ENCODE measurements at places on chromosomes 4 and X.
A peak's percentile ranks its signal among the peaks of the same experiment; 100 is the strongest.

DNA sequence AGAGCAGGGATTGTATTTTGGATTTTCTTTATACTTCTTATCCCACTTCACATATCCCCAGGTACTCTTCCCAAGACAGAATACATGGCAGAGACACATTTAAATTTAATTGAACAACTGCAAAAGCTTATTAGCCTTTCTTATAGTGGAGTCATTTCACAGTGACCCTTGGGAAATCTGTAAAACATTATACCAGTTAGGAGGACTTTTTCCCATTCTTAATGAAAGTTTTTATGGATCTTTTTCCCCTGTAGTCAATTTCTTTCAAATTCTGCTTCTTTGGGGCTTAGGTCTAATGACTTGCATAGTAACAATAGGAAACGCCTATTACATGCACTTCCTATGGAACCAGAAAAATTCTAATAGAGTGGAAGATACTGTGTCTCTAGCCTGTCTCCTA is 14.6 kb upstream of the MCUB start:
- DNase-seq, result no peak

- no peak for DNase-seq
These were observed 17.7 kb downstream of the ACOX3 start for GRCh38 chr4:8422786-8423185.

DNA sequence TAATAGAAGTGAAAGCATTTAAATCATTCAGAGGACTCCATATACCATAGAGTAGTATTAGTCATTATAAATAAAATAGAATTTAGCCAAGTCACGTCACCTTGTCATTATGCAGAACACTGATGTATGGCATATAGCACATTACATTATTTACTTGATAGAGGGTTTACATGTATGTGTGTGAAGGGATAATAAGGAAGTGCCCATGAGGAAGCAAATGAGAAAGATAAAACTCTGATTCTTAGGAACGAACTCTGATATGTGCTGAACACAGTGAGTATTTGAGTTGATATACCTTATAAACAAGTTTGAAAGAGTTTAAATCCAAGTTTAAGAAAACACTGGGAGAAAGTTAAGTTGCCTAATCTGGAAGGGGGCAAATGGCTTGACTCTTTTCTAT is 160.5 kb upstream of the NDST3 start:
- no peak for DNase-seq

- no peak for DNase-seq
These were observed 667.7 kb upstream of the IGFBP7 start for GRCh38 chr4:57777876-57778275.

GRCh38 chr4:48944756-48945241 is 38.2 kb upstream of the OCIAD2 start:
- no peak for DNase-seq

DNA sequence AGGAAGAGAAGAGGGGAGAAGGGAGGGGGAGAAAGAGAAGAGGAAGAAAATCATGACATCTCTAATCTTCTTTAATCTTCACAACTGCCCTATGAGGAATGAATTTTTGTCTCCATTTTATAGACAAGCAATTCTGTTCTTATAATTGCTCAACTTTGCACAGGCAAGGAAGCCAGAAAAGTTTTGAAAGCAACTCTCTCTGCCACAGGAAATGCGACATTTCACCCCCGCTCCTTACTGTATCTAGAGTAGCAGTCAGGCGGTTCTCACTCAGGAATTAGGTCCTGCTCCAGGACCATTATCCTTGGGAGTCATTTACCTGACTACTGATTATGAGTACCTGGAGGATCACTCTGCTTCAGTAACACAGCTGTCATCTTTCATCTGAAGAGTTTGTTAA is 69.2 kb upstream of the FAM9A start:
- DNase-seq, result no peak

DNA sequence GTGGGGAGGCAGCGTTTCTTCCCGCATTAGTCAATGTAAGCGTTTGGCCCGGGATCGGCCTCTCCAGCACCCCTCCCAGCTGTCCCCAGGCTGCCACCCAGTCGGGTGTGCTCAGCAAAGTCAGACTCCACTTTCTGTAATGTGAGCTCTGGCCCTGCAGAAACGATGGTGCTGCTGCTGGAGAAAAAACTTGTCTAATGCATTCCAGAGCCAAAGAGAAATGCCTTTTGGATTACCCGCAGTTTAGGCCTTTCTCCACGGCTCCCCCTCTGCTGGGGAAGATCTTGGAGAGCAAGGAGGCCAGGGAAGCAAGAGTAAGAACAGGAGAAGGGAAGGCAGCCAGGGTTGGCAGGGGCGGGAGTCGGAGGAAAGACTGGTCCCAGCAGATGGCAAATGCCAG is 55.2 kb downstream of the ELF4 start:
- DNase-seq, result no peak

DNA sequence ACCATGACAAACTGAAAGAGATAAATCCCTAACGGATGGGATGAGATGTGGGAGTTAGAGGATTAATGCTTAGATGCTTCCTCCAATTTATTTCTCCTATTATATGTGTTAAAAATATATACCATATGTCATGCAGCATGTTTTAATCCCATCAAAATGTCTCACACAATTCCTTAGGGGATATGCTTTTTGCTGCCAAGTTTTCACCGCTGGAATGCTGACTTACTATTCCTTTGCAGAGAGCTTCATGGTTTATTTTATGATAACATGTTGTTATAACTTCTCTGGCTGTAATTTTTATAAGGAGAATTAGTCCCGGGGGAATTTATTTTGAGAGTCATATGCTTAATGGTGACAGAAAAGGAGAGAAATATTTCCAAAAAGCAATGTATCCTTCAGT is 670.3 kb downstream of the IL1RAPL1 start:
- no peak for DNase-seq

- DNase-seq, result no peak
These were observed 2.6 kb downstream of the DHRSX start for GRCh38 chrX:2497961-2498780.

GRCh38 chr4:85928775-85929591 is 430.9 kb downstream of the MAPK10 start:
- DNase-seq, result peak; percentile 18

- no peak for DNase-seq
These were observed 246.6 kb upstream of the AADAT start for GRCh38 chr4:170336238-170336775.

DNA sequence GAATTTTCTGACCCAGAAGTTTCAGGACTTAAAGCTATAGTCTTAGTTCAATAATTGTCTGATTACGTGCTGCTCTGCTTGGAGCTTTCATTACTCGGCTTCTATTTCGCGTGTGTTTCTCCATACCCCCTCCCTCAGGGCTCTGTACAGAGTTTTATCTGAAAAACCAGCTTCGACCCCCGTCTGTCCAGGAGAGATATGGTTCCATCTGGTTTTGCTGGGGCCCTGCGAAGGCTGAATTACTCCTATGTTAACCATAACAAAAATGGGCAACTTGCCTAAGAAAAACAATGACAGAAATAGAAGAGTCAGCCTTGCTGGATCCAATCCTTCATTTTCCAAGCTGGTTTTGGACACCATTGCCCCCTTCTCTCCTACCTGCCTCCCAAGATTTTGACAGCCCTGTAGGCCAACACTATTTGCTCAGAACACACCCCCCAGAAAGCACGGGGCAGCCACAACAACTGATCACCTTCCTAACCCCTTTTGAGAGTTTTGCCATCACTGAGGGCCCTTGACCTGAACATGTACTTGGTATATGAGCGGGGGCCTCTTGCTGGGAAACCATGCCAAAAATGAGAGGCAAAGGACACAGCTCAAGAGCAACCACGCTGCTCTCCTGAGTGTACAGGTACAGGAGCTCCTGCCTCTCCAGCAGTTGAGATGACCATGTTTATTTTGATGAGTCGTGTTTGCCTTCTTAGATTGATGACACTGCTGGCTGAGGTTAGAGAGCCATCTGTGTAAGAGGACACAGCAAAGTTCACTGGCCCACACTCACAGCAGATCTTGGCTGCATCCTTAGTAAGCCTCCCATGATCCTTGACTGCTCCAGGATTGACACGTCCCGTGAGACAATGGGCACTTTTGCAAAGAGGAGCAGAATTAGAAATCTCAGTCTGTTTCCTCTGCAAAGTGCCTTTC is 36.2 kb upstream of the ATP6AP2 start:
- DNase-seq, result no peak

DNA sequence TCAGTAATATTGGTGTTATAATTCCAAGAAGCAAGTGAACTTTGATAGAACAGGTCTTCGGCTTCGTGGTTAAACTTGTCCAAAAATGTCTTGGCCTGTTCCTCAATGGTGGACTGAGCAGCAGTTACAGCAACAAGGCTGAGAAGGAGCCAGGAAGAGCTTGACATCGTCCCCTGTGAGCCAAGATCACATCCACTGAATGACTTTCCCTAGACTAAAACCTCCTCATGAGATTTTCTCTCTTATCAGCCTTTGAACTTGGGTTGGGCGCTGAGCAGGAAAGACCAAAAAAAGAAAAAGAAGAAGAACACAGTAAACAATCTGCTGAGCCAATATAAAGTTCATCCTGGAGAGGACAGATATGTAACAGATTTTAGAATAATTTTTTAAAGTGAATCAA is at the start of gene ACE2:
Gene ACE2 (minus strand): TSS at position 216 of the 400 bp plus-strand sequence. CDS start 49 bp downstream, at position 167.
- DNase-seq, result no peak

- no peak for DNase-seq
These were observed 29.3 kb upstream of the RXFP1 start for GRCh38 chr4:158492391-158492790.

DNA sequence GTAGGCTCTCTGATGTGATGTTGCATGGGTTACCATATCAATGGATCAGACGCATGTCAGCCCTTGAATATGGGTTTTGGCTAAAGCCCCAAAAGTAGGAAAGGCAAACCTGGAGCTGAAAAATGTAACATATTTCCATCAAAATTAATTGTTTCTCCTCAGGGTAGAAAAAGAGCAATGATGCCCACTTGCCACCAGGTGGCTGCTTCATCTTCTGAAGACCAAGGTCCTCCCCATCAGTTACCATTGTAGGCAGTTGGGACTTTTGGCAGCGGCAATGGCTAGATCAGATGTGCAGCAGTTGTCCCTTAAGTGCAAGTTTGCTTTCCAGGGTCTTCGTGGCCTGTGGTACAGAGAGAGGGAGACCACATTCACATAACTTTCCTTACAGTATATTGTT is 118.2 kb downstream of the NAF1 start:
- DNase-seq, result no peak

DNA sequence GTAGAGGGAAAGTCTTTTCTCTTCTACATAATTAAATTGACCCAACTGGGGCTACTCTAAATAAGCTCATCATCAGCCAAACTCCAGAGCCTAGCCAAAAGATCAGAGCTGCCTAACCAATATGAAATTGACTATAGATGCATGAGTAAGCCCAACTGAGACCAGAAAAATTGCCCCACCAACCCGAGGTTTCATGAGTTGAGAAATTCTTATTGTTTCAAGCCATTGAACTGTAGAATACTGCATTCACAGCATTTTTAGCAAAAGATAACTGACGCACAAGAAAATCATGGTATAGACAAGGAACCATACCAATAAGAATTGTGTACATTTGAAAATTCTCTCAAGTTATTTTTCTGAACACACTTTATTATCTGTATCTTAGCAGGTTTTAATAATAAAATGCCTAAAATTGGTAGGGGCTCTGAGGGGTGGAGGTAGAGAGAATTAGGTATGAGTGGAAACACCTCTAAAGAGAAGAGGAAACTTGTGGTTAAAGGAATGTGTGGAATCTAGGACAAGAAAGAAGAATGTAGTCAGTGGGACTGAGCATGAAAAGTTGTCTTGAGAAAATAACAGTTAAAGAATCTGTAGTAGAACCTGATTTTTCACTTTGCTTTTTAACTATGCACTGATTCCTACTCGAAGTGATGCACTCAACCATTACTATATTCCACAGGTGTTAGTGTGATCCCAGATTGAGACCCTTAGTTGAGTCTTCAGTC is 200.9 kb upstream of the PPP1R2C start:
- DNase-seq, result no peak

DNA sequence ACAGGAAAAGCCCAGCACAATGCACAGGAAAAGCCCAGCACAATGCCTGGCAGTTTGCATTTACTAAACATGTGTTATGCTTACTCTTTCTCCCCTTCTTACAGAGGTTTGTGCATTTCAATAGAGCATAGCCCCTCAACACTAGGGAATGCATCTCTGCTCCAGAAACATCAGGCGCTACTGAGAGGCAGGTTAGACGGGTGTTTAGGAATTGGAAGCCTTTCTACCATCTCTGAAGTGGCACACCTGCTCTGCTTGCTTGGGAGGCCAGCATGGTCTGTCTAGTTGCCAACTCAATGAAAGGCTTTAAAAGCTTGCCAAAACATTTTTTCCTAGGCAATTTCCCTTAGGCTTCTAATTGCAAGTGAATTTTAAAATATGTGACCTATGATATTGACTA is 55.7 kb downstream of the GRID2 start:
- no peak for DNase-seq

DNA sequence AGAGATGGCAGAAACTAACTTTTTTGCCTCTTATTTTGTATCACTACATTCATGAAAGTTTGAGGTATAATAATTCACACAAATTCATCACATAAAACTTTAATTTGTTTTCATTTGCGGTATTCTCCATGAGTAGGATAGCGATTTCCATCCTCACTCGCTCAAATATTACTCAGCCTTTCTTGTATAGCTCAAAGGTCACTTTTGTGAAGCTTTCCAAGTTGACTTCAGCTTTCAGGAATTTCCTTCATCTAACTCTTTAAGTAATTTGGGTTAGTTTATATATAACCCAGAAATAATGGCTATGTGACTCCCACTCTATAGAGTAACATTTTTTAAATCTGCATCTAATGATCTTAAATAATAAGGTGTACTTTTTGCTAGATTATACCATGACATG is 314.4 kb downstream of the IL1RAPL1 start:
- DNase-seq, result no peak

GRCh38 chr4:81786766-81787165 is 315.1 kb upstream of the RASGEF1B start:
- DNase-seq, result no peak

DNA sequence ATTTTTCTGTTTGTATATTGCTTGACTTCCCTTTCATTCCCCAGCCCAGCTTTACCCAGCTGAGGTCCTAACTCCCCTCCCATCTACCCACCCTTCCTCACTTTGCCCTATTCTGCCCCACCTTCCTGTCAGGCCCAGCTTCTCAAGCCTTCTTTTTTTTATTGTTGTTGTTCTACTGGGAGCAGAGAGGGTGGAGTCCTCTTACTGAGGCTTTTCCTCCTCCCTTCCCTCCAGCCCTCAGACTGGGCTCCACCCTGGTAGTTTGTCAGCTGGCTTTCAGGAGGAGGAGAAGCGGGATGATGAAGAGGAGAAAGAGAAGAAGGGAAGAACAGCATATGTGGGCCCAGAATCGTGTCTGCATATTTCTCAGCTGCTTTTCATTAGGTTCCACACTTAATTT is 3.2 kb upstream of the KLF8 start:
- DNase-seq, result no peak

DNA sequence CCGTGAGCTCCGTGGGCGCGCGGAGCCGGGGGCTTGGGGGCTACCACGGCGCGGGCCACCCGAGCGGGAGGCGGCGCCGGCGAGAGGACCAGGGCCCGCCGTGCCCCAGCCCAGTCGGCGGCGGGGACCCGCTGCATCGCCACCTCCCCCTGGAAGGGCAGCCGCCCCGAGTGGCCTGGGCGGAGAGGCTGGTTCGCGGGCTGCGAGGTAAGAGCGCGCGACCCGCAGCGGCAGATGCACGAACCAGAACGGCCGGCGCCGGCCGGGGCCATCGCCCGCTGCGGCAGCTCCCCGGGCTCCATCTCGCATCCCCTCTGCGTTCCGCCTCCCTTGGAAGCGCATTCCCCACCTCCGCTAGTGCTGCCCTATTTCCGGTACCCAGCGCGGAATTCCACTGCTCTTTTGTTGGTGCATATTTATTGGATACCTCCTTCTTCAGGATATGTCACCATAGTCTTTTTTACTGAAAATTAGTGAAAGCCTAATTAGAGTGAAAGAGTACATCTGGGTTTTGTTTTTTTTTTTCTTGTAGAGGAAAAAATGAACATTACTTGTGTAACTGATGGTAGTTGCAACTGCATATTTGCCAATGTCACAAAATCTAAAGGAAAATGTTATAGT is 797 bp downstream of the PKD2 start:
- no peak for DNase-seq
